Right lobe of liver (tissue), 6 donors: ENCODE measurements at places on chromosomes 5 and 9. TPM values are rescaled to one million over a fixed set of nuclear protein-coding genes. Genes with fewer than 3 reads are reported as not detected.

DNA sequence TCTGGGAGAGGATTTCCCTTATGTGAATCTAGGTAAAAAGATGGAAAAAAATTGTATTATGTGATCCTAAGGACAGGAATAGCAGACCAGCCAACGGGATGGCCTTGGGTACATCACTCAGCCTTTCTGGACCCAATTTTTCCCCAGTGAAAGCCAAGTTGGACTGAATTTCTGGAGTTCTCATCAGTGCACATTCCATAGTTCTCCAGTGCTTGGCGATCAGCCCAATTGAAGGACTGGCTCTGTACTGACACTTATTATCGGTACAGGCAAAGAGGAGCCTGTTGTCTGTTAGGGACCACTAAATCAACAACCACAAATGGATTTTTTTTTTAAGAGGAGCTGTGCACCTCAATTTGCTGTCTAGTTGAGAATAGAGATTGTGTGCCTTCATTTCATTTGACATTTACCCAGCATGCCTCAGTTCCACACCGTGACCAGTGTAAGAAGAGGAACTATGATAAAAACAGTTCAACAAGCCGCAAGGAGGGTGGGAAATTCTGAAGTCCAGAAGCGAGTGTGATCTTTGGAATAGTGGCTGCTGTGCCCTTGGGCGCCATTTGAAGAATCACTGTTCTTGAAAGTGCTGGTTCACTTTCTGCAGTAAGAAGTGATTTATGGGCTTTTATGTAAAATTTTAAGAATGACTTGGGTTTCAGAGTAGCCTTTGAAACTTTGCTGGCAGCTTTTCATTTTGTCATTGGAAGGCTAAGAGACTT lies 8.0 kb downstream of the ARL10 start:
- H3K4me1 ChIP-seq = no peaks in the 10 kb centered on the region
- H3K36me3 ChIP-seq = no peaks in the 10 kb centered on the region
- no peak overlapping the region for H3K4me3 ChIP-seq
- no peak for DNase-seq

- no peaks in the 10 kb centered on the region for H3K27me3 ChIP-seq
- H3K4me3 ChIP-seq = no peak overlapping the region
- H3K36me3 ChIP-seq = no peaks in the 10 kb centered on the region
Measured at GRCh38 chr5:16809010-16809394, 127.1 kb downstream of the MYO10 start.

DNA sequence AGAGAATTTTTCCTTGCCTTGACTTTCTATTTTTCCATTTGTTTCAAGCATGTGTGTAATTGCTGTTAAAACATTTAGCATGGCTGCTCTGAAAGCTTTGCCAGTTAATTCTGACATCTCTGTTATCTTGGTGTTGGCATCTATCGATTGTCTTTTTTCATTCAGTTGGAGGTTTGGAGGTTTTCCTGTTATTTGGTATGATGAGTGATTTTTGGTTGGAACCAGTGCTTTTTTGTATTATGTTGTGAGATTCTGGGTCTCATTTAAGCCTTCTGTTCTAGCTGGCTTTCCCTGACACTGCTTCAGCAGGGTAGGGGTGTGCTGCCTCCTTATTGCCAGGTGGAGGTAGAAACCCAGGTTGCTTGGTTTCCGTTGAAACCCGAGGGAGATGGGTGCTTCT lies 40.9 kb upstream of the DHFR start:
- H3K27me3 ChIP-seq = no peaks in the 10 kb centered on the region
- no peak overlapping the region for H3K27ac ChIP-seq
- no peak overlapping the region for H3K4me3 ChIP-seq
- H3K36me3 ChIP-seq = no peaks in the 10 kb centered on the region
- DNase-seq = no peak
- H3K4me1 ChIP-seq = no peaks in the 10 kb centered on the region

DNA sequence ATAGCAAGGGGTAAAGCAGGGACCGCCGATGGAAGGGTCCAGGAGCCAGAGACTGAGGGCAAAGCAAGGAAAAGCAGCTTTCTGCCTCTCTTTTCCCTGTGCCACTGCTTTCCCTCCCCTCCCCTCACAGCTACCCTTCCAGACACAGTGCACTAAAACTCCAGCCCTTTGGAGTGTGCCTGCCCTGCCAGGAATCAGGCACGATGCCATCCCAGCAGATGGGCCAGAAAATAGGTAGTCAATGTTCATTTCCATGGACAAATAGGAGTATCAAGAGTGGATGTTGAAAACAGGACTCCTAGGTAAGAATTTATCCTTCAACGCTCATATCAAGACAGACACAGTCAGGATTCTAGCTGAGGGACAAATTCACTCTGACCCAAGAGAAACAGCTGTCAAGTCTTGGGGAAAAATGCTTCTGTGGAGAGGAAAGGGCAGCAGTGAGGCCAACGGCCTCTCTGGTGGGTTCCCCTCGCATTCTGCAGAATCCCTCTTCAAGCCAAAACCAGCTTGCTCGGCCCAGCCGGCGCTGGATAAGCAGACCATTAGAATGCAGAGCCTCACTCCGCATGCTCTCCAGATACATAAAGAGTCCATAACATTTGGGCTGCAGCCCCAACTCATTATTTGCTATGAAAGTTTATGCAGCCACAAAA lies 138.0 kb downstream of the CAAP1 start:
- H3K4me1 ChIP-seq = no peaks in the 10 kb centered on the region
- no peaks in the 10 kb centered on the region for H3K27me3 ChIP-seq
- H3K4me3 ChIP-seq = no peak overlapping the region
- no peak overlapping the region for H3K27ac ChIP-seq

DNA sequence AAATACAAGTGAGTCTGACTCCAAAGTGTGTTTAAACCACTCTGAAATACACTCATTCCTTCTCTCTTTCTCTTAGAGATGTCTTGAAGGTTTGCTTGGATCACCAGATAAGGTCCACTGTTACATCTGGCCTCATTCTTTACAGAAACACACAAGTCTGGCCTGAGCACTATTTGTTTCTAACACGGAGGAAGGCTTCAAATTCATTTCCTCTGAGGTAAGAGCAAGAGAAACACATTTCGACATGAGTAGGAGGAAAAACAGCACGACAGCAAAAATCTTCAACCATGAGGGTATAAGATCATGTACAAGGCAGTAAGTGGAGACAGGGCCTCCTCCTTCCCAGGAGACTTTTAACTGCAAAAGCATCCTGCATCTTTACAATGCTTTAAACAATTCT lies 8.0 kb downstream of the SIL1 start:
- H3K27ac ChIP-seq = no peak overlapping the region
- no peak overlapping the region for H3K4me3 ChIP-seq
- H3K4me1 ChIP-seq = peaks cover 16% of the 10 kb centered on the region
- no peaks in the 10 kb centered on the region for H3K36me3 ChIP-seq

- no peaks in the 10 kb centered on the region for H3K36me3 ChIP-seq
- H3K4me3 ChIP-seq = no peak overlapping the region
Measured at GRCh38 chr5:151931260-151931659, 6.6 kb upstream of the GLRA1 start.

- H3K27me3 ChIP-seq = no peaks in the 10 kb centered on the region
- no peaks in the 10 kb centered on the region for H3K36me3 ChIP-seq
Measured at GRCh38 chr5:158979290-158979689, 120.4 kb downstream of the EBF1 start.

GRCh38 chr9:90789862-90790261 lies 11.8 kb upstream of the SYK start:
- no peaks in the 10 kb centered on the region for H3K4me1 ChIP-seq
- no peaks in the 10 kb centered on the region for H3K36me3 ChIP-seq
- H3K27ac ChIP-seq = no peak overlapping the region
- DNase-seq = no peak
- no peaks in the 10 kb centered on the region for H3K27me3 ChIP-seq
- no peak overlapping the region for H3K4me3 ChIP-seq

The PAX5 gene
- total RNA-seq = 0.12 TPM

The SCGB3A2 gene
- total RNA-seq = not detected

The NANS gene
- total RNA-seq = 23.2 TPM
